ENCODE measurements at places on chromosomes 1 and 21.

DNA sequence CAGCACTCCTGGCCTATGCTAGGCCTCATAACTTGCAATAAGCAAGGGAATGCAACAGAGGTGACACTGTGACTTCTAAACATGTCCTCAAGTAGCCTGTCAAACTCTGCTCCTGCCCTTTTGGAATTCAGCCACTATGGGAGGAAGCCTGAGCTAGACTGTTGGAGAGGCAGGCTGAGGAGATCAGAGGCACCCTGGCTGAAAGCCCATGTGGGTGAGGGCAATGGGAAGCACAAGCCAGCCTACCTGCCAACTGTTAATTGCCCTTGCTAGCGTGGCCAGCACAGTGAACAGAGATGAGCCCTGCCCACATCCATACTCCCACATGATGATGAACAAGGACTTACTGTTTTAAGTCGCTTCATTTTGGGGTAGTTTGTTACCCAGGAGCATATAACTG, 17.7 kb downstream of the GNB1 start:
- DNase-seq: no peak

- DNase-seq: no peak
Measured at GRCh38 chr21:39647476-39647875, 34.7 kb downstream of the B3GALT5 start.

DNA sequence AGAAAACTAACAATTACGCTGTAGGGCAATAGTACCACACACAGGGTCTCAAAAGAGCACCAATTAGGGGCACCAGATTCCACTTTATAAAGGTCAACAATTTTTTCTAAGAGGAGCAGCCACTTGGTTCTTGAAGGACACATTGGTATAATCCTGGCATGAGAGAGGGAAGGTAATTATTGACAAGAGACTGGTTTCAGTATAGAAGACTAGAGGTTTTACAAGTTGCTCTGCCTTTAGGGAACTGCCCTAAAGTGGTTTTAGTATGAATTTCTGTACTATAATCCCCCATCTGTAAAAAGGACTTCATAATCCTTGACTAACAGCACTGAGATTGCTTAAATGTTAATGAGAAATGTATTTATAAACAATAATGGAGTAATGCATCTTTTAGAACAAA, 648.5 kb upstream of the PTBP2 start:
- DNase-seq: no peak

GRCh38 chr1:29395736-29396437, 159.6 kb downstream of the PTPRU start:
- no peak for DNase-seq

GRCh38 chr1:11109047-11109760, 9.5 kb upstream of the EXOSC10 start:
- peak; percentile 3 for DNase-seq

DNA sequence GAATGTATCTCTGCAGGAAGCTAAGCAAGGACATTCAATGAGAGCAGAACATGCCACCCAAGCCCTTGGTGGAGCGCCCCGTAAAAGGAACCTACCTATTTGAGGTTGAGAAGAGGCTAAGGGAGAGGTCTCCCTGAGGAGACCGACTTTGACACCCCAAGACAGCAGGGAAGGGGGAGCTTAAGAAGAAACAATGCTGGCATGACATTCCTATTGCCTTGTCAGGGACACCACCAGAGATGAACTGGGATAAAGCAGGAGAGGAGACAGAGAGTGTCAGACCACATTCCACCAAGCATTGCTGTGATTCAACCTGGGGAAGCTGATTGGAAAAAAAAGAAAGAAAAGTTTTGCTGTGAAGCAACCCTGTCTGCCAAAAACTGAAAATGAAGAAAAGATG, 13.3 kb upstream of the S100A2 start:
- DNase-seq: no peak

Measured in neural crest cell (in vitro differentiated cells).